Esophagus squamous epithelium (tissue), 5 donors: ENCODE measurements at places on chromosomes 5 and 9.

- H3K4me1 ChIP-seq: peaks cover 7% of the 10 kb centered on the region
- peak overlapping the region; percentile 45 for H3K27ac ChIP-seq
- H3K4me3 ChIP-seq: no peak overlapping the region
- H3K27me3 ChIP-seq: no peaks in the 10 kb centered on the region
- H3K36me3 ChIP-seq: no peaks in the 10 kb centered on the region
Observed at GRCh38 chr5:113255579-113256386, 179.0 kb downstream of the TSSK1B start.

GRCh38 chr5:62011089-62011664 lies 294.8 kb upstream of the KIF2A start:
- H3K4me1 ChIP-seq: no peaks in the 10 kb centered on the region
- no peak for DNase-seq
- no peaks in the 10 kb centered on the region for H3K36me3 ChIP-seq
- H3K27ac ChIP-seq: no peak overlapping the region
- no peaks in the 10 kb centered on the region for H3K27me3 ChIP-seq
- no peak overlapping the region for H3K4me3 ChIP-seq

DNA sequence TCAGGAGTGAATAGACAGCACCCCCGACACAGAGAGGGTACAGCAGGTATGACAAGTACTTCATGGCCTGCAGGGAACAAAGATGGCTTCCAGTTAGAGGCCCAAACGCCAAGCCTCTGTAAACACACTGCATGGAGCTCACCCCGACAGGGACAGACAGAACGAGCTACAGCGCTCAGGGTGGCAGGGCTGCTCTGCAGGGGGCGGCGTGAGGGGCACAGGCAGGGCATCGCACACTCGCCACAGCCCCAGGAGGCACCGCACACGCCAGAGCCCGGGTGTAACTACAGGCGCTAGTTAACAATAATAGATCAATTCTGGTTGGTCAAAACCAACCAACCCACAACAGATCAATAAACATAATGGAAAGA lies 21.1 kb downstream of the CLPTM1L start:
- H3K4me1 ChIP-seq: peaks cover 3% of the 10 kb centered on the region
- H3K36me3 ChIP-seq: peaks cover 88% of the 10 kb centered on the region
- no peak overlapping the region for H3K27ac ChIP-seq
- no peak for DNase-seq
- H3K4me3 ChIP-seq: no peak overlapping the region

DNA sequence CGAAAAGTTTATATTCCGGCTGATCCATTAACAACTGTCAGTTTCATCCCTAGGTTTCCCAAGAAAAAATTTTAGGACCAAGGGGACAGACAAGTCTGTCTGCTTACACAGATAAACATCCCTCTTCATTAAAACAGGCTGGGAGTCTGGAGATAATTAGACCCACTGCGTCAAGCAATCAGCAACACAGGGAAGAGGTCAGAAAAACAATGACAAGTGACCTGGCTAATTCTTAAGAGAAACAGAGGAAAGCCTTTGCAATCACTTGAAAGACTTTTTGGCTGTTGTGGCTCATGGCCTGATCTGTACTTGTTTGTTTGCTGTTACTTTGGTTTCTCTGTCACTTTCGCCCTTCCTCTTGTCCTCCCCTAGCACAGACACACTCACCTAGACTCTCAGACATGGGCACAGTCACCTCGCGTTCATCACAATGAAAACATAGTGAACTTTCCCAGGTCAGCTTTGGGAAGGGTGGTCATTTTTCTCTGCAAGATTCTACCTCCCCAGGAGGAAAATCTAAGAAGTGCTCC lies 2.9 kb upstream of the CCDC192 start:
- H3K27me3 ChIP-seq: no peaks in the 10 kb centered on the region
- DNase-seq: no peak
- no peaks in the 10 kb centered on the region for H3K36me3 ChIP-seq
- no peaks in the 10 kb centered on the region for H3K4me1 ChIP-seq
- H3K4me3 ChIP-seq: no peak overlapping the region

GRCh38 chr9:1998111-1998510 lies 17.0 kb upstream of the SMARCA2 start:
- H3K36me3 ChIP-seq: no peaks in the 10 kb centered on the region
- H3K27ac ChIP-seq: no peak overlapping the region
- no peak for DNase-seq
- no peaks in the 10 kb centered on the region for H3K27me3 ChIP-seq

DNA sequence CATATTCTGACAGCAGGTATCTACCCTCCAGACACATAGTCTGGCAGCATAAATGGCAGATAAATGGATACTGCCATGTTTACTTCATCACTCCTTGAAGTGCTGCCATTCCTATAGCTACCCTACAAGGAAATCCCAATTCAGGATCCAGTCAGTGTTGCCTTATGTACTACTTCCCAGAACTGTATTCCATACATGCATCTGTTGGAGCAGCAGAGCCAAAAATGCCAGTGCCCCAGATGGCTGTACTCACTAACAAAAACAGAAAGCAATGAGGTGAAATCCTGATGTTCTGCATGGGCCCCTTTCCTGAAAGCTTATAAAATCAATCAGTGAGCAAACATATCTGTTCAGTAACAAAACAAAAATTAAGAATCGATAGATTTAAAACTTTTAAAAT lies 490.0 kb upstream of the COX7C start:
- no peak overlapping the region for H3K4me3 ChIP-seq
- H3K27ac ChIP-seq: no peak overlapping the region
- no peaks in the 10 kb centered on the region for H3K27me3 ChIP-seq

GRCh38 chr9:76916231-76916630 lies 10.3 kb upstream of the PRUNE2 start:
- H3K4me1 ChIP-seq: no peaks in the 10 kb centered on the region
- H3K36me3 ChIP-seq: no peaks in the 10 kb centered on the region
- DNase-seq: no peak
- no peak overlapping the region for H3K4me3 ChIP-seq

DNA sequence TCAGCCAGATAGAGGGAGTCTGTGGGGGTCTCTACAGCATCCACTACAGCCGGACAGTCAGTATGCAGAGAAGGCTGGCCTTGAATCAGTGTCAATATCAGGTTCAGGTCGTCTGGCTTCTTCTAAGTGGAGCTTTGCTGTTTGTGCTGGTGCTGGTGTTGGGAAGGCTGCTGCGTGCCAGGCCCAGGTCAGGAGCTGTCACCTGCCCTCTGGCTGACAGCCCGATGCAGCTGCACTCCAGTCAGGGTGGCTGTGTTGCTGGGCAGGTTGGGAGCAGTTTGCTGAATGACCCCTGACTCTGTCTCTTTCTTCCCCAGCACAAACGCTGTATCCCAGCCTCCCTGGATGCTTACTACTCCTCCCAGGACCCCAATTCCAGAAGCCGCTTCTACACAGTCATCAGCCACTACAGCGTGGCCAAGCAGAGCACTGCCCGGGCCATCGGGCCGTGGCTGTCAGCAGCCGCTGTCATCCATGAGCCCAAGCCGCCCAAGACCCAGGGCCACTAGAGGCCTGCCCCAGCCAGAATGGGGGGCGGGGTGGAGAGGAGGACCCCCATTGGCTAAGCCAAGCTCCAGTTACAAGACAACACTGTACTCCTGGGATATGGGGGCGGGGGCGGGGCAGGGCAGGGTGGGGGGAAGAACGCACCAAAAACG lies 61.6 kb downstream of the NSG2 start:
- H3K36me3 ChIP-seq: no peaks in the 10 kb centered on the region
- H3K27me3 ChIP-seq: no peaks in the 10 kb centered on the region
- no peak overlapping the region for H3K4me3 ChIP-seq
- no peak for DNase-seq
- no peaks in the 10 kb centered on the region for H3K4me1 ChIP-seq

DNA sequence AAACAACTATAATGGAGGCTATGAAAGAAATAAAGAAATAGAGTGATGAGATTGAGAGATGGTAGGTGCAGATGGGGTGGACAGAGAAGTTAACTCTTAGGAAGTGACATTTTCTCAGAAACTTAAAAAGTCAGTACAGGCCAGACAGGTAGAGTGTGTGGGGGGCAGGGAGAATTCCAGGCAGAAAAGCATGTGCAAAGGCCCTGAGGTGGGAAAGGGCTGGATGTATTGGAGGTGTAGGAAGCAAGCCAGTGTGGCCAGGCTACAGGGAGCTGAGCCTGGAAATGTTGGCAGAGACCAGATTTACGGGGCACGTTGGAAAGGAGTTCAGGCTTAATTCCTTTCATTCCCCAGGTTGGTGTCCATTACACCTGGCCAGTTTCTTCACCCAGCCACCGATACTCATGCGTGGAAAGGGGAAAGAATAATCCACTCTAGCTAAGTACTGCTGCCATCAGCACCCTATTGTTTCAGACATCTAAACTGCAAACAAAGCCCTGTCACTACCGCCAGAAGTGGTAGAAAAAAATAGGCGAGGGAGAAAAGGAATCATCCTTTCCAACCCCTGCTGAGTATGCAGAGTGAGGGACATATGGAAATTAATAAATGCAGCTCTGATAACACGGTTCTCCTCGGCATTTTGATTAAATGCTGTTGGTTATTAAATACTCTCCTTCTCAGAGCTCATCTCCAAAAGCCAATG lies 116.8 kb upstream of the GPR151 start:
- H3K27ac ChIP-seq: no peak overlapping the region
- H3K36me3 ChIP-seq: no peaks in the 10 kb centered on the region
- no peaks in the 10 kb centered on the region for H3K27me3 ChIP-seq
- no peak for DNase-seq
